ENCODE measurements at places on chromosomes 16 and 17. TPM values are rescaled to one million over a fixed set of nuclear protein-coding genes. Genes with fewer than 3 reads are reported as not detected.

DNA sequence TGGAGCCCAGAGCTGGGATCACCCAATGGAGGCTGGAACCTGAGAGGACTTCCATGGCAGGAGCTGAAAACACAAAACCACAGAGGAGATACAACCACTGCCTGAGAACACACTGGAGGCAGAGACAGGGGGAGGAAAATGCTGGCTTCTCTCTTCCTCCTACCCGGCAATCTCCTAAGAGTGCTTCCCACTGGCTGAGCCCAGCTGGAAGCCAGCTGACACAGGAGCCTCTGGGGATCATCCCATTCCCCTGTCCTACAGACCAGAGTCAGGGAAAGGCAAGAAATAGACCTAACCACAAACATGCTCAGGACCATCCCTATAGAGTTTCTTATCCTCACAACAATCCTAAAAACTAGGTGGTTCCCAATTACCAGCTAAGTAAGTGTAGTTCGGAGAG lies 112.4 kb upstream of the CDH5 start:
- no peak for DNase-seq

DNA sequence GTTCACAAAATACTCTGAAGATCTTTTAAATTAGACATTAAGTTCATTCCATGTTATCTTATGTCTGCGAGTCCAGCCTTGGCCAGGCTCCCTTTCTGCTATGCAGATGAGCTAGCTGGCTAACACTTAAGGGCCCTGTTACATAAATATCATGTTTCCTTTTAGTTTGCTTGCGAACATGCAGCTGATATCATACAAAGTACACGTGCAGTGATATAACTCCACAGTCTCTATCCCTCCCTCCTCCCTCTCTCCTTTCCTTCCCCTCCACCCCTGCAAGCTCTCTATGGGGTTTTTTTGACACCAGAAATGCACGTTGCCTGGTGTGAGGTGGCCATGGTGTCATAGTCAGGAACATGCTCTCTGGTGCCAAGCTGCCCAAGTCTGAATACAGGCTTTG lies 46.1 kb downstream of the ARHGAP17 start:
- no peak for DNase-seq

GRCh38 chr16:74052016-74052415 lies 244.6 kb upstream of the PSMD7 start:
- DNase-seq: no peak

- no peak for DNase-seq
Measured at GRCh38 chr17:63817736-63818385, 9.4 kb upstream of the PSMC5 start.

DNA sequence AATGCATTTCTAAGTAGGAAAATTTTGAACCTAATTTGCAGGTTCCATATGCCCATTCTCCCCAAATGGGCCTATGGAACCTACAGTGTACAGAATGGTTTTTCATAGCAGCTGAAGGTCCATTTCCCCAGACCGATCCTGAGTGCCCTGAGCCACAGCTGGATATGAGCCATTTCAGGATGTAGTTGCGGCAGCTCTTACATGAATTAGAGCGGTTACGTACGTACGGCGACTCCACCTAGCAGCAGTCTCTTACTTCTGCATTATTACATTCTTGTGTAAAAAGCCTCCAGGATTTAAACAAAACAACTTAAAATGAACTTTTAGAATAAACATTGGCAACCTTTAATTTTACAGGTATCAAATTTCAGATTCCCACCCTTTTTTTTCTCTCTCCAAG lies 225.3 kb downstream of the SNX29 start:
- DNase-seq: no peak

- peak; percentile 40 for DNase-seq
Measured at GRCh38 chr16:4330277-4330874, 14.5 kb downstream of the GLIS2 start.

DNA sequence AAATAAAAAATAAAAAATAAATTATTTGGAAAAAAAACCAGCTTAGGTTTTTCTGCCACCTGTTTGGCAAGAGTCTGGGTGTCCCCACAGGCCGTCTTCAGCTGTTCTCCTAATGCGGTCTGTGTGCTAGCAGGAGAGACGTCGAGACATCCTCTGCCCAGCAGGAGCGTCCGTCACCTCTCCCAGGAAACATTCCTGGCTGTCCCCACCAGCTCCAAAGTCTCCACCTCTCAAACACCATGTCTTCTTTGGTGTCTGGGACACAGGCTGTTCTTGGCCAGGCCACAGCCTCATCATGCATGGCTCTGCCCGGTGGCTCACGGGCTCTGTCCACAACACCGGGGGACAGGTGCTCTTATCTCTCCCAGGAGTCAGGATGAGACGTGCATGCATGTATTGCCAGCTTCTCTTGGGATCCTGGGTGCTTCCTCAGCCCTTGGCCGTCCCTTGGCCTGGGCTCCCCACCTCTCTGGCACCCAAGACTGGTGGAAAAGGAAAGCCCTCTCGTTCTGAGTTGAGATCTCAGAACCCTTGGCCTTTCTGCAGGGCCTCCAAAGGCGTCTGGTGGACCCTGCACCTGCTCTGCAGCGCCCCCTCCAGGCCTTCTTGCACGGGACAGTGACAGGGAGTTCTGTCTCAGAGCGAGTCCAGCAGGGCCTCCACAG lies 84.9 kb upstream of the CBX4 start:
- DNase-seq: no peak

GRCh38 chr16:84741340-84741830 lies 41.6 kb downstream of the USP10 start:
- peak; percentile 41 for DNase-seq

DNA sequence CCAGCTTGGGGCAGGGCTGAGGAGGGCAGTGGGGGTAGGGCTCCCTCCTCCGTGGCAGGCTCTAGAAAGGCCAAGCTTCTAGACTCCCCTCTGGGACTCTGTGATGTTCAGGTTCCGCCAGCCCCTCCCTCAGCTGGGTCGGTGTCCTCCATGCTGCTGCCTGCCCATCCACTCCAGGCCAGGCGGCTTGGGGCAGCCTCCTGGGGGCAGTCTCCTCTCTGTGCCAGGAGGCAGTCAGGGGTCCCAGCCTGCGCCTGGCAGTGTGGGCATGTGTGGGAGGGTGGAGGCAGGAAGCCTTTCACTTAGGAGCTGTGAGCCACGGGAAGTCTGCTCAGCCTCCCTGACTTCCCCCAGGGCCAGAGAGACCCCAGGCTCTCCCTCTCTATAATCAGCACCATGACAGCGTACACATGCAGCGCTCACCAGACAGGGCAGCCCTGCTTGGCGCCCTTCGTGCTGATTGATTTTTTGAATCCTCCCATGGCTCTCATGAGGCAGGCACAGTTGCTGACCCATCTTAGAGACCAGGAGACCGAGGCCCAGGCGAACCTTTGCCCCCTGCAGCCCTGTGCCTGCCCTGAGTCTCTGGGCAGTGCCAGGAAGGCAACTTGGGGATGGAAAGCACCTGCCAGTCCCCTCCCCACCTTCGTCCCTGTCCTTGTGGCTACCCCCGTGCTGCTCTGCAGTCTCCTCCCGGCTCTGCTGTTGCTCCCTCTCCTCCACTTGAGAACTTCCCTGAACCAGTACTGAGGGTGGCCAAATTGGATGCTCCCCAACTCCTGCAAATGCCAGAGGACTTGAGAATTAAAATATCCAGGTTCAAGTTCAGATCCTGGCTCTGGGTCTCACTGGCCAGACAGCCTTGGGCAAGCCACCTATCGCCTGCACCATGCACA lies 234.7 kb upstream of the GSE1 start:
- no peak for DNase-seq

The MRPS7 gene
- total RNA-seq: 44.7 TPM

The EEF2KMT gene
- total RNA-seq: 7.9 TPM

All from fibroblast of lung (primary cell).